ENCODE measurements at places on chromosomes 5 and 9. TPM values are rescaled to one million over a fixed set of nuclear protein-coding genes. Genes with fewer than 3 reads are reported as not detected.

- DNase-seq: no peak
Measured at GRCh38 chr5:146669656-146670055, 153.7 kb upstream of the GPR151 start.

DNA sequence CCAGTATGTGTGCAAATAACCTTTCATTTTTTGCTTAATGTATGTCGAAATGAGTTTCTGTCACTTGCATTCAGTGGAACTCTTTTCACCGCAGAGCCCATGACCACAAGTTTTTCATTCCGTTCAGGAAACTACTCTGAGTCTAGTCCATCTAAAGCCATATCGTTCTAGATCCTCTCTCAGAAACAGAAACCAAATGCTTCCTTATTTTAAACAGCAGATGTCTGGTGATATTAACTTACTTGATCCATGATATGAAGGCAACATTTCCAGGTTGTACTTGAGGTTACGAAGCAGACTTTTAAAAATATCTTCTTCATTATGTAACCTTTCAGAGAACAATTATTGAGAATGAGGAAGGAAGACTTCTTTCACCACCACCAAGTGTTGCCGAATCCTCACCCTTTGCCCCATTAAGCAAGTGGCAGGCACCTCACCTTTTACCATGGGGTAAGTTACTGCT, 72.4 kb upstream of the GNAQ start:
- DNase-seq: no peak

DNA sequence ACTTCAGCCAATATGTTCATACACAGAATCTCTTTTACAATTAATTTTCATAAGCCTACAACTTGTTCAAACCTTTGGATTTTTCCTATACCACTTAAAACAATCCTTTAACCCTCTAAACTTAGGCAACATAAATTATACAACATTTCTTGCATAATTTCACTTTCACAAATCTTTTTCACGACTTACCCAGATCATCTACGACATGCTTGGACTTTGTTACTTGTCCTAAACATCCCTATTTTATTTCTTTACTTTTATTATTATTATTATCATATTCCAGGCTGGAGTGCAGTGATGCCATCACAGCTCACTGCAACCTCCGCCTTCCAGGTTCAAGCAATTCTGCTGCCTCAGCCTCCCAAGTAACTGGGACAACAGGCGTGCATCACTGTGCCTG, 68.0 kb downstream of the CACNA1B start:
- no peak for DNase-seq

GRCh38 chr5:132427281-132428146, 58.0 kb downstream of the SLC22A5 start:
- no peak for DNase-seq

- DNase-seq: no peak
Measured at GRCh38 chr5:50694027-50694590, 27.7 kb downstream of the PARP8 start.

The CCDC183 gene
- total RNA-seq: 4.8 TPM
